ENCODE measurements at places on chromosomes 5 and 9.

DNA sequence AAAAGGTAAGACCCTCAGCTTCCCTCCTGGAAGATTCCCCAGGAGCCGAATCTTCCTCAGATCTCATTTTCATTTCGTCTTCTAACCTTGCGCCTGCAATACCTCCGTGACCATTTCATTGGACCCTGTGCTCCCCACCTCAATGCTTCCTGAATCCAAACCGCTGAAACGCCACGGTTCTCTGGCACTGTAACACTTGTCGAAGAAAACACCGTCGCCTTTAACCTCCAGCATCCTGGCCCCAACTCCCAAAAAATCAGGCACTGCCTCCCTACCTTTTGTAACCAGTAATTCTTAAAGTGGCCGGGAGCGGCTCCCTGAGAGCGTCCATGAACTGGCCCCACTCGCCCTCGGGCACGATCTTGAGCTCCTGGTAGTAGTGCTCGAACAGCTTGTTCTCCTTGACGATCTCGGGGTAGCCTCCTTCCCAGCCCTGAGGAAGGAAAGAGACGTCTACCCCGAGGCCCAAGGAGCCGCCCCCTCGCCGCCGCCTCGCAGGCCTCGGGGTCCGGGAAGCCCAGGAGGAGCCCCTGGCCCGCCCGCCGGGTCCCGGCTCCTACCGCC is 438 bp downstream of the NSUN2 start:
- DNase-seq, result no peak

DNA sequence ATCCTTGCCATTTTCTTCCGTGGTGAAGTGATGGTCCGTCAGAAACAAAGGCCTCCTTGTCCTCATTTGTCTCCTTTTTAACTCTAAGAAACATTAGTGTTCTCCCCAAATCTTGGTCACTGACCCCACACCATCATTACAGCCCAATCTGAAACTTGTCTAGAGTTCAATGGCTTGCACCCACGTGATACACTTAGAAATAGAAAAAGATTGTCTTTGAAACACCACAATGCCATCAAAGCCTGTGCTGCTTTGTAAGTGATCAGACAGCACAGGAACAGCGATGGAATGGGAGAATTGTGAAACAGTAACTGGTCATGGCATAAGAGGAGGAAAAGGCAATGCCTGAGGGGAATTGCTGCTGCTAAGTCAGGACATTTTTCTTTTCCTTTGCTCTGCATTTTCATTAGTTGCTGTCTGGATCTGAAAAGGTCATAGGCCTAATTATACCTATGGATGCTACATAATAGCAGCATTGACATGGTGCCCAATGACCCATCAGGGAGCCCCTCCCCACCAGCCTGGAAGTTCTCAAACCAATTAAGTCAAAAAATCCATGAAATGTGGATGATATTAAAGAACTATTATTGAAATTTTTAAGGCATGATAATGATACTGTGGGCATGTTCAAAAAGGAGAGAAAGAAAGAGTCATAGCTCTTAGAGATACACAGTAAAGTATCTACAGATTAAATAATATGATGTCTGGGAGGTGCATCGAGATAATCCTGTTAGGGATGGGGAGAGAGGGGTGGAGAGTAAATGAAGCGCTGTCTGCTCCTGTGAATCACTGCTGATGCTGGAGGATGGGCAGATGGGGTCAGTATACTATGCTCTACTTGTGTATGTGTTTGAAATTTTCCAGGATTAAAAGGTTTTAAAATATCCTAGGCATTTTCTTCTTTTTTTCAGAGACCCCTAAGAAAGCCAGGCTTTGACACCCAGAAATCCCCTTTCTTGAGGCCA is 83.6 kb downstream of the ENC1 start:
- DNase-seq, result no peak

DNA sequence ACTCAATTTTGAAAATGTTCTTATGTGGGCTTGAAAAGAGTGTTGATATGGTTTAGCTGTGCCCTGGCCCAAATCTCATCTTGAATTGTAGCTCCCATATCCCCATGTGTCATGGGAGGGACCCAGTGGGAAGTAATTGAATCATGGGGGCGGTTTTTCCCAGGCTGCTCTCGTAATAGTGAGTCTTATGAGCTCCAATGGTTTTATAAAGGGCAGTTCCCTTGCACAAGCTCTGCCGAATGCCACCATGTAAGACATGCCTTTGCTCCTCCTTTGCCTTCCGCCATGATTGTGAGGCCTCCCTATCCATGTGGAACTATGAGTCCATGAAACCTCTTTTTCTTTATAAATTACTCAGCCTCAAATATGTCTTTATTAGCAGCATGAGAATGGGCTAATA is 71.0 kb downstream of the USP20 start:
- no peak for DNase-seq

DNA sequence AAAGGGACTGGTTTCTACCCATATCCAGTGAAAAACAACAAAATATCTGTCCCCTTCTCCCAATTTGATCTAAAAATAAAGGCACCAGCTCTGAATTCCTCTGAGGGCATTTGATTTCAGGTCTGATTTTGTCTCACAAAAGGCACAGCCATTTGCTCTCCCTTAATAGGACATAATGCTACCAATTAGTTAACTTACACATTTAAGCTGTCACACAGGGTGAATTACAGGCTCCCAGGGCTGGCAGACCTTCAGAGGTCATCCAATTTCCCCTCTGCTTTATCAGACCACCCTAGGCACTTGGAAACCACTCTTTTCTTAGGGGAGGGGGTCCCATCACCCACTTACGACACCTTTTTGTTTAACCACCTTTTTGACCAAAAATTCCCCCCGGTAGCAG is 319.9 kb downstream of the SPOCK1 start:
- DNase-seq, result no peak

DNA sequence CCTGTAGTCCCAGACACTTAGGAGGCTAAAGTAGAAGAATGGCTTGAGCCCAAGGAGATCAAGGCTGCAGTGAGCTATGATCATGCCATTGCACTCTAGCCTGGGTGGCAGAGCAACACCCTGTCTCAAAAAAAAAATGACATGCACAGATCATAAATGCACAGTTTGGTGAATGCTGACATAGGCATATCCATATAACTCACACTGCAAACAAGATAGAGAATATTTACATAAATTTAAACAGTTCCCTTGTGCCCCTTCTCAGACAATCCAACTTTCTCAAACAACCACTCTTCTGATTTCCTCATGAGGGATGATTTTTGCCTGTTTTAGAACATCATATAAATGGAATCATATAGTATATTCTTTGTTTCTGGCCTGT is 88.7 kb upstream of the CAST start:
- DNase-seq, result no peak

DNA sequence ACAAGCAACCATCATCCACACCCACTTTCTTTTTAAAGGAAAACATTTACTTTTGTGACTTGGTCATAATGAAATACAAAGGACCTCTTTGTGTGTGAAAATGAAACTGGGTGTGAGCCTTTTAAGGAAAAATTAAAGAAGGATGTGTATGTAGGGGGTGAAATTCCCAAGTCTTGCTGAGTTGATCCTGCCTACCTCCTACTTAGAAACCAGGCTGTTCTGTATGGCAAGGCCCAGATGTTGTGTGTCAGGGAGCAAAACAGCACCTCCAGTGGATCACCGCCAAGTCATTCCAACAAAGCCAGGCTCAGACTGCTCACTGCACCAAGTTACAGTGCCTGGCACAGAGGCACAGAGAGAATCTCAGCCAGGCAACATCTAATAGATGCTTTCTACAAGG is 198.5 kb upstream of the FBN2 start:
- DNase-seq, result no peak

- no peak for DNase-seq
Measured at GRCh38 chr9:80552931-80553330, 981.2 kb downstream of the TLE4 start.

GRCh38 chr5:59034498-59035186 is 451.8 kb downstream of the RAB3C start:
- no peak for DNase-seq

DNA sequence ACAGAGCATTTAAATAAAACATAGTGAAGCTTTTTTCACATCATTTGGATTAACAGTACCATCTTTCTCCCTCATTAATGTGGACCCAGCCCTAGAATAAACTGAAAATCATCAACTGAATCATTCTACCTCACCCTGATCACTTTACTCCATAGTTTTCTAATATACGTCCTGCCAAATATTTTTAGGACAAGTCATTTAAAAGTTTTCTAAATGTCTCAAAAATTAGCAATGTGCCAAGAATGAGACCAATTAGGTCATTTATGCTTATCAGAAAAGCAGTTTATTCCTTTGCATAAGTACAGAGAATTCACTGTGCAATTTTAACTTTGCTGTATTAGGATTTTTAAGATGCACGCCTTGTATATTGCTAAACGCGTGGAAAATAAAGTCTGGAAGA is 284.4 kb downstream of the PIK3R1 start:
- DNase-seq, result no peak

DNA sequence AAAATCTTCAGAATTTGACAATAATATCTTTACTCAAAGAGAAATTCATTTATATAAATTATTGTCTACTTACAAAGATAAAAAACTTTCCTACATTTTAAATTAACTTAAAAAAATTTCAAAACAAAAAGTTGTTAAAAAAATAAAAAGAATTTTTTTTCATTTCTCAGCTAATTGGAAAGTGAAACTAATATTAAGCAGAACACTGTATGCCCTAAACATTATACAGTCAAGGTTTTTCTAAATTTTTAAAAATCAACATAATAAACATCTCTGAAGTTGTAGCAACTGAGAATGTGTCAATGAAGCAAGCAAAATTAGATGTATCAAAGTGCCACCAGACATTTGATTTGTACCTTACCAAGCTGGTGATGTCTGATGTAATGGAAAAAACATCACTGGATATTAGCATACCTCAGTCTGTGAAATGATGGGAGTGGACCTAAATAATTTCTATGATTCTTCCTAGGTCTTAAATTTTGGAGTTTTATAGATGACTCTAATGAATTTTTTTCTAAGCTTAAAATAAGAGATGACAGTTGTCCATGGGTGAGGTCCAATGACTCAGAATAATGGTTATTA is 290.1 kb downstream of the ADAMTS6 start:
- DNase-seq, result no peak

DNA sequence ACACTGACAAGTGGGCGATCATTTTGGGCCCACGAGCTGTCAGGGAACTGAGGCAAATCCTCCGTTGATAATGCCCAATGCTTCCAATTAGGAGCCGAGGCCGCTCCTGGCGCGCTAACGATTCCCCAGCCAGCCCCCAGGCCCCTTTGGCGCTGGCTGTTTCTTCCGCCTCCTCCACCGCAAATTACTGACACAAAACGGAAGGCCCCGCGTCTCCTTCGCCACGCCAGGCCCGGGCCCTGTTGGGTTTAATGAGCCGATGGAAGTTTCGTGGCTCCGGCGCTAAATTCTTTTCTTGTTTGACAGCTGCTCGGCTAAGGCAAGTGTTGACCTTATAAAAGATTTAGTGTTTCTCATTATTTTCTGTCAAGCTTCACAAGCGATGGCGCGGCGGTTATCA is 25.7 kb upstream of the BARHL1 start:
- no peak for DNase-seq

DNA sequence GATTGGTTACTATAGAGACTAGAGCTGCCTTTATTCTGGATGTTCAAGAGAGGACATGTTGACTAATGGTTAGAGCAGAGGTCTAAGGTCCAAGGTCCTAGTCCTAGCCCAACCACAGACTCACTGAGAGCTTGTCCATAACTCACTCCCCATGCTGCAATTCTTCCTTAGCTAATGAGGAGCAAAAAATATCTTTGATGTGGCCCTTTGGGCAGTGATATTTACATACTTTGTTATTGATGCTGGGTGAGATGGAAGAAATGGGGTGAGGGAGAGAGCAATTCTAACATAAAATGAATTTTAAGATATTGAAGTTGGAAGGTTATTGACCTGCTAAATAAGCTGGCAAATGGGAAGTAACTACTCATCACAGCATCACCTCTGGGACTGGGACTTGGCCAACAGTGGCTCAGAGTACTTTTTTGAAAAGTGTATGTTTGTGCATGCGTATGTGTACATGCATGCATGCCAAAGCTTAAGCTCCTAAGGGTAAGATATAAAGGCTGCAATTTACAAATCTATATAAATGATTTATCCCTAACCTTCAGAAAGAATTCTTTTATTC is 58.0 kb upstream of the ANKRD55 start:
- no peak for DNase-seq

- DNase-seq, result no peak
Measured at GRCh38 chr5:55973296-55973695, 21.5 kb downstream of the IL6ST start.

- DNase-seq, result no peak
Measured at GRCh38 chr5:135718651-135719050, 115.8 kb upstream of the SLC25A48 start.

DNA sequence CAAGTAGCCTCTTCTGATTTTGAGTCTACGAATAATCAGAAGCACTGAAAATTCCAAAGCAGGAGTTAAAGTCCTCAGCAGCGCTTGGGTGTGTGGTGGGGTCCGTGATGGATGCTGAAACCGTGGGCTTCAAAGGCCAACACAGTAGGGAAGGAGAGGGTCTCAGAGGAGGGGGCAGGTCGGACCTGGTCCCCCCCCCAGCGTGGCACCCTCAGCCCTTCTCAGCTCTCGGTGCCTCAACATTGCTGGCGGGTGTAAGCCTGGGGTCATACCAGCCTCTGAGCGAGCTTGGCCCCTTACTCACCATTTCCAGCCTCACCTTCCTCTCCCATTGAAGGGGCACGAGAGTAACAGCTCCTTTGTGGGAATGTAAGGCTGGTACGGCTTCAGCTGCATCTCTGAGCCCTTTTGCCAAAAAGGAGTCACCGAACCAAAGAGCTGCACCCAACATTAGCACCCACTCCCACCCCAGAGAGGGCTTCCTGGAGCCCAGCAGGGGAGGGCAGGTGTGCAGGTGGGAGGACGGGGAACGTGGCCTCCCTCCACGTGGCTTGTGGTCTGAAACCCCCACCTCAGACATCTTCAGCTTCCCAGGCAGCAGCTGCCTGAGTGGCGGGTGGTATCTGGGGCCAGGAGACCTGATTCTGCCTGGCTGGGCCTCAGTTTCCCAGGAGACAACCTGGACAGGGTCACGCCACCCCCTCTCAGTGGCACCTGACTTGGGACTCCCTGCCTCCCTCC is 6.7 kb upstream of the LCN1 start:
- DNase-seq, result no peak

DNA sequence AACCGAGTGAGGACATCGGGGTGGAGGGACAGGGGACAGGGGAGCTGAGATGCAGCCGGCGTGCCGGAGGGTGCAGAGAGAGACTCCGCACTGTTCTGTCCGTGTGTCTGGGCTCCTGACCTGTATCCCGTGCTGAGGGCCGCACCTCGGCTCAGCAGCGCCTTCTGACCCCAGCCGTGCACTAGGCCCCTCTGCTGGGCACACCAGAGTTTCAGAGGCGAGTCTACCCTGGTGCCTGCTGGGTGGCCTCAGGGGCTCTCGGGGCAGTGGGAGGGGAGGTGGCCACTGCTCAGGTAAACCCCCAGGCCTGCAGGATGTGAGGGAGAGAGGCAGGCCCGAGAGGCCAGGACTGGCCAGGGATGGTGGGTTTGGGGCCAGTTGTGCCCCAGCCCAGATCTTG is 100.2 kb downstream of the RXRA start:
- no peak for DNase-seq
